Bone marrow (tissue), 2 donors: ENCODE measurements at places on chromosomes 3 and 15.
A peak's percentile ranks its signal among the peaks of the same experiment; 100 is the strongest.

GRCh38 chr3:59463253-59463652, 413.4 kb upstream of the CFAP20DC start:
- DNase-seq, result no peak

DNA sequence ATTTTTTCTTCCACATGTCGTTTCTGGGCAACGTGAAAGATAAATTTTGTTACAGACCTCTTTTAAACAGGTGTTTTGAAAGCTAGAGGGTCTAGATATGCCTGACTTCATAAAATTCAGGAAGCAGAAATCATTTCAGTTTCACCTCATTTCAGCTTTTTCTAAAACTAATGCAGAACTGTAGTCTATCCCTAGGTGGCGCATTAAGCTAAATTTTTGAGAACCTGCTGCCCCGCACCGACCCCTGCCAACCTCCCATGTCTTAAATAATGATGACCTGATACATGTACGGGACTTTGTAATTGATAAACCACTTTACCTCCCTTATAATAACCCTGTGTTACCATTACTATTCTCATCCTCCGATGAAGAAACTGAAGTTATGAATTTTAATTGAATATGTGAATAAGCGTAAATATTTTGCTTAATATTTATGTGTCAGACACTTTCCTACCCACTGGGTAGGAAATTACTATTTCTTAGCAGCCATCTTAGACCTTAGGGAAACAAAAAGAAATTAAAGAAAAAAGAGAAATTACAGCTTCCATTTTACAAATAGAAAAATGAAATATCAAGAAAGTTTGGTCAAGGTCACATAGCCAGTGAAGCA, 78.7 kb upstream of the GCNT3 start:
- DNase-seq, result peak; percentile 25

GRCh38 chr3:8458711-8459110, 42.9 kb upstream of the LMCD1 start:
- no peak for DNase-seq

DNA sequence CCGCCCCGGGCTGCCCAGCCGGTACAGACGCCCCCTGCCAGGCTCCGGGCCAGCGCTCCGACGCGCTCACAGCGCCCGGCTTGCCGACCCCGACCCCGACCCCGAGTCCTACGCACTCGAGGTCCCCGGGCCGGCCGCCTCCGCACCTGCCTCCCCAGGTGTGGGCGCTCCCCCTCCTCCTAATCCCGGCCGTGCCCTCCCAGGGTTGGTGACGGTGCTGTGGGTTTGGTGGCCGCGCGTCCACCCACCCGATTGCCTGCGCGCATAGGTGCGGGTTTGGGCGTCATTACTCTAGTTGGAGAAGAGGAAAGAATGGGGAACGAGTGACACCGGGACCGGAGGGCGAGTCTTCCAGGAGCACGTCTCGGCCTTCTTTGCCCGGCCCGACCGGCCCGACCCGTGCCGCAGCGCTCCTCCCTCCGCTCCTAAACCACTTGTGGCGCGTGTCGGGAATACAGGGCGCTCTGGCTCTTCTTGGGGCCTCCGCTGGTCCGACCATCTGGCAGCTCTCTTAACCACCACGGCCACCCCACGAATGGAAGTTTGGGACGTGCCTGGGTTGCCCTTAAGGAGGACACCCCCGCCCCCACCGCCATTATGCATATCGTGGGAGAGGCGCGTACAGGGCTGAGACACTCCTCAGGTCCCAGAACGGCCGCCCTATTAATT, 810 bp upstream of the THRB start:
- no peak for DNase-seq

DNA sequence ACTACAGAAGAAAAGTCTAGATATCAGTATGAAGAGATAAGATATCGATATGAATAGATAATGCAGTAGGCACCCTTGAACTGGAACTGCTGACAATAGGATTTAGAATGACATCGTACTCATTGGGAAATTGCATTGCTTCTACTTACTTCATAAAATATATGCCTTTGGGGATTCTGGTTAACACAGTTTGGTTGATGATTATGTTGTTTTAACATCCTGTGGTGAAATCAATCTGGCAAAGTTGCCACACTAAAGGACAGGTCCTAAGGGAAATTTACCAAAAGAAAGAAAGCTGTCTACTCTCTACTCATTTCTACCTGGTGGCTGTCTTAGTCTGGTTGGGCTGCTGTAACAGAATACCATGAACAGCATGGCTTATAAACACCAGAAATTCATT, 417.4 kb upstream of the DPH6 start:
- no peak for DNase-seq

GRCh38 chr15:49468481-49468839, 45.4 kb downstream of the FGF7 start:
- DNase-seq, result no peak

DNA sequence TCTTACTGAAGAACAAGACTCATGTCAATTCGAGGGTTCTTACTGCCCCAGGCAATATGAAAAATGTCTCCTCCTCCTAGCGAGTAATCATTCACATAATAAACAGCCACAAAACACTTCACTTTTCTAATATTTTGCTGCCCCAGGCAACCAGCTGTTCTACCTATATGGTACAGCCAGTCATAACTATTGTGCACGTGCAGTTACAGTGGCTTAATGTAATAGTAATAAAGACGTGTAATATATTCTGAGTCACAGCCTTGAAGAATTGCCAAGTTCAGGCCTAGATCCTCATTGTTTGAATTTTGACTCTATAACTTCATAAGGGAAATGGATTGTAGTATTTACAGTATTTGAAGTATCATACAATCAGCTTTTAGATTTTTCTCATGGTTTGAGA, 1250.0 kb upstream of the GBE1 start:
- DNase-seq, result no peak

GRCh38 chr15:82681371-82681770, 28.3 kb downstream of the AP3B2 start:
- no peak for DNase-seq

DNA sequence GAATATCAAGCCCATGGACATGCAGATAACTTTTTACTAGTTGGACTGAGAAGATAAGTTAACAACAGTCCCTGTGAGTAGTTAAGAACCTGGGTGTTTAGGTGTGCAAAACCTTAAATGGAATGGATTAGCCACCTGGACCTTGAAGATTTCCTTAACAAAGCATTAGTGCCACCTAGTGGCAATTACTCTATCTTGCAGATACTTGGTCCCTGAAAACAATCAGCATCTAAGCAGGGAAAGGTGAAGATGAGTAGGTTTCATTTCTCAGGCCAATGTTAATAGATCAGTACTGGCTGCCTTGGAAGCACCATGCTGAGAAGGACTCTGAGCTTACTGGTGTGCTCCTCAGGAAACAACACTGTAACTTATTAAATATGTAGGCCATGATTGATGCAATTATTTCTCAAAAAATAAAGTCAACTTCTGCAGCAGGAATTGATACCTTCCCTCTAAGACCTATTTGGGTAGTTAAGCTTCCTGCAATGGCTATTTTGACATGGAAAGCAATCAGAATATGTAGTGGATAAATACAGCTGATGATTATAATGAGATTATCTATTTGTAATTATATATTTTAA, 329.4 kb downstream of the TBC1D5 start:
- no peak for DNase-seq

DNA sequence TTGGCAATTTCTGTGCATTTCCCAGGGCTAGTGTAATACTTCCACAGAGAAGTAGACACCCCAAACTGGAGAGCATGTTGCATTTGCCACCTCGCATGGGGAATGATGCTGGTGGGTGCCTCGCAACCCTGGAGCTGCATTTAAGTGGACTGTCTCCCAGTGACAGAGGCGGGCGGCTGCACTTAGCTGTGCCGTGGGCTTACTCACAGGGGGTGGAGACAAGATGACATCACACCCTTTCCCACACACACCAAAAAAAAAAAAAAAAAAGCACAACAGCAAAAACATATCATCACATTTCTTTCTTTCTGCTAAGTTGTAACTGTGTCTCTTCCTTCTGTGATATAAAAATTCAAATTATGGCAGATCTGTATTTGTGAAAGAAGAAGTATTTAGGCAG, at the start of gene ABI3BP:
ABI3BP (minus strand) TSS at position 113 of the 400 bp plus-strand sequence; CDS start at position 76, 37 bp downstream.
- no peak for DNase-seq

- no peak for DNase-seq
These were observed 389.8 kb upstream of the RARB start for GRCh38 chr3:25038271-25038670.

- DNase-seq, result no peak
These were observed 74.4 kb downstream of the CPN2 start for GRCh38 chr3:194276768-194277103.

- no peak for DNase-seq
These were observed 24.7 kb downstream of the HCN4 start for GRCh38 chr15:73344056-73344455.

DNA sequence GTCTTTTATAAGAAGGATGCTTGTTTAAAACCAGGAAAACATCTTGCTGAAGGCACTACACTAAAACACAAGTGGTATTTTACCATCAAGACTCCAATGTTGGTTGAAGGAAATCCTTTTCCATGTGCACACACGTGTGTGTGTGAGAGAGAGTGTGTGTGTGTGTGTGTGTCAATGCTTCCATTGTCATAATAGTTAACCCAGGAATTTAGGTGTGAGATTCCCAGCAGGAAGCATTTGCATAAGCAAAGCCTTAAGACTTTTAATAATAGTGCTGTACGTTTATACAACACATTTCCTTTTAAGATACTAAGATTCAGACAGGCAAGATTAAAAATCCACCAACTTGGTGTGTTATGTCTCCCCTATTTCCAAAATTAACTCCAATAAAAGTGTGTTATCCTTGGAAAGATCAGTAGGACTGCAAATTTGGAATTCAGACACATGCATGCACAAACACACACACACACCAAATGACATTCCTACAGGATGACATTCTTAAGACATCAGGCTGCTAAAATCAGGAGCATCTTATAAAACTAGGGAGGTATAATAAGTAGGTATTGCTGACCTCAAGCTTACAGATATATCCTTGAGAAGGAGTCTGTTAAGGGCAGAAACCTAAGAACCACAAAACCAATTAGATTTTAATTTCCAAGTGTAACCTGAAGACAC, 18.3 kb downstream of the LMCD1 start:
- DNase-seq, result no peak

GRCh38 chr3:89179355-89180001, 72.1 kb downstream of the EPHA3 start:
- DNase-seq, result no peak

GRCh38 chr3:174417573-174417972, 441.6 kb upstream of the NAALADL2 start:
- DNase-seq, result no peak

DNA sequence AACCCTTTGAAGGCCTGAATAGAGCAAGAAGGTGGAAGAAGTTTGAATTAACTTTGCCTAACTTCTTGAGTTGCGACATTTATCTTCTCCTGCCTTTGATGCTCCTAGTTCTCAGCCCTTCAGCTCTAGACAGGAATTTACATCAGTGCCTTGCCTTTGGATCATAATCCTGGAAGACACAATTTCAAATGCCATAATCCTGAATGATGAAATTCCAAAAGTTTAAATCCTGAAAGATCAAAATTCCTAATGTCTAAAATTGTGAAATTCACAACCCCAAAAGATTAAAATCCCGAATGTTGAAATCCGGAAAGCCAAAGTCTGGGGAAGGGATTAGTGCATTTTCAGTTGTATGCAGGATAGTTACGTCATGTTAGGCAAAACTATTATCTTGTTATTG, 166.6 kb upstream of the PDZRN3 start:
- no peak for DNase-seq

GRCh38 chr3:63921741-63922482, 9.7 kb upstream of the SCAANT1 start:
- peak; percentile 72 for DNase-seq

GRCh38 chr15:48989170-48989569, 25.5 kb upstream of the SHC4 start:
- DNase-seq, result no peak

- no peak for DNase-seq
These were observed 1.3 kb downstream of the SMC4 start for GRCh38 chr3:160400702-160401150.

- DNase-seq, result no peak
These were observed 8.0 kb downstream of the MUC13 start for GRCh38 chr3:124926426-124927101.

- no peak for DNase-seq
These were observed 117.6 kb downstream of the CHDH start for GRCh38 chr3:53728606-53729005.

- no peak for DNase-seq
These were observed 10.5 kb upstream of the PRKCD start for GRCh38 chr3:53150247-53151085.

- no peak for DNase-seq
These were observed 60.5 kb upstream of the GLCE start for GRCh38 chr15:69099941-69100340.

DNA sequence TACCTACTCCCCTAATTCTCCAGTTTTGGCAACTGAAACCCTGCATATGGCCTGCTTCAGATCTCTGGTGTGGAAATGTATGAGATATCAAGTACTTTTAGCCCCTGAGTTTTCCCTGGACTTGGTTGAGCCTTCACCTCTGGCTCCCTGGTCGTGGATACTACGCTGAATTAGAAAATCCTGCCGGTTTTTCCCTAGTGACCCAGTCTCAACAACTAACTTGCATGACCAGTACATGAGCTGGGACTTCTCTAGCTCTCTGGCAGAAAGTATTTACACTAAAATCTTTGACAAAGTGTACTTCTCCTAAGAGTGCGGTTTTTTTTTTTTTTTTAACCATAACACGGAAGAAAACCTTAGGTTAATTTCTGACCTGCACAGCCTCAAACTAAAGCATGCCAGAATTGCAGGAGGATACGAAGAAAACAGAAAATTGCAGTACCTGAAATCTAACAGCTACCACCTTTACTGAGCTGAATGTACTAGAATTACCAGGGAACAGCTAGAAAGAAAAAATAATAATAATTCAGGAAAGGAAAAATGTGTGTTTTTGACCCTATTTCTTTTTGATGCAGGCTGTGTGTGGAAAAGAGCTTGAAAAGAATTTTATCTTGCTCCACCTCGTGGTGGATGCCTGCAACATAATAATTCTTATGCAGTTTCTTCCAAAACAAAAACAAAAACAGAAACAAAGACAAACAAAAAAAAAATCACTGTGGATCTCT, 165.6 kb downstream of the GMNC start:
- no peak for DNase-seq

DNA sequence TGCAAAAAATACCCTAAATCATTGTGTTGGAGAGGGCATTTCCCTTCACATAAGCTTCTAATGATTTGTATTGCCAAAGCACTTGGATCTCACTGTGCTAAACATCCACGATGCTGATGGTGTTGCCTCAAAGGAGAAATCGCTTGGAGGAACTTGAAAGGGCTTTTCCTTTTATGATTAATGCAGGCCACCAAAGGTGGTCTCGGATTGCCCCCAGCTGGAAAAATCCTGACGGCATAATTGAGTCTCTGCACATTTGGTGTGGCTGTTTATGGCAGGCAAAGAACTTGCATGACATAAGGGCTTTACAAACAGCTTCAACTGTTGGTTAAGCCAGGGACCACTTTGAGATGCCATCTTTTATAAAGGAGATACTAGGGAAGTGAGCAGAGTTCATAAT, 664.0 kb upstream of the ADAMTS9 start:
- DNase-seq, result no peak

- no peak for DNase-seq
These were observed 87.0 kb downstream of the PLXNA1 start for GRCh38 chr3:127069814-127070440.
